ENCODE measurements at places on chromosomes 11 and 22.

GRCh38 chr11:128469220-128469619 is 118.1 kb downstream of the ETS1 start:
- no peak for DNase-seq

GRCh38 chr22:27698813-27699212 is 102.7 kb downstream of the MN1 start:
- no peak for DNase-seq

DNA sequence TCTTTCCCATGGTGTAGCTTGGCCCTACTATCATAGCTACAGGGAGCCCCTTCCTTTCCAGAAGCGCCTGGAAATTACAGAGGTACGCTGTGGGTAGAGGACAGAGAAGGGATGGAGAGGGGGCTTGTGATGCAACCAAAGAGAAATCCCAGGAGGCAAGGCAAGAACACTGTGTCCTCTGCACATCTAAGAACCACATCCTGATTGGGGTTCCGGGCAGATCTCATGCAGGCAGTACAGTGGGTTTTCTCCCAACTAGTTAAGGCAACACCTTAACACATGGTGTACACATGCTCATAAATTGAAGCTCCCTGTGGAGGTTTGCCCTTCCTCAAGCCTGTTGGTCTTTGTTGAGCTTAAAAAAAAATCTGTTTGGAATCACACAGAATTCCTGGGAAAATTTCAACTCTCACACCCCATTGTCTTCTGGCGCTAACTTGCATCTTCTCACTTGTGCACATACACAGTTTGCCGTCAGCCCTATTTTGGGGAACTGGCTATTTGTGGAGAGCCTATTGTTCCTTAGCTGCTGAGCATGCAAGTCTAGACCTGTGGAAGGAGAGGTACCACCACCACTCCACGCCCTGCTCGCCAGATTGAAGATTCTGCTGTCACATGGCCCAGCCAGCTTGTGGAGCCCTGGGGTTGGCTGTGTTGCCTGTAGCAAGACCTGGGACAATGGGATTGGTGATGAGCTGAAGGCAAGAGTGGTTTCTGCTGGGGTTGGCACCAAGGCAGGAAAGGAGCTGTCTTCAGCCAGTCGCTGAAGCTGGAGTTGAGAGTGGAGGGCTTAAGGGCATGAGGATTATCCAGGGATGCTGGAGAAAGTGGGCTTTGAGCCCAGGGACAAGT is 52.4 kb downstream of the ALX4 start:
- no peak for DNase-seq

DNA sequence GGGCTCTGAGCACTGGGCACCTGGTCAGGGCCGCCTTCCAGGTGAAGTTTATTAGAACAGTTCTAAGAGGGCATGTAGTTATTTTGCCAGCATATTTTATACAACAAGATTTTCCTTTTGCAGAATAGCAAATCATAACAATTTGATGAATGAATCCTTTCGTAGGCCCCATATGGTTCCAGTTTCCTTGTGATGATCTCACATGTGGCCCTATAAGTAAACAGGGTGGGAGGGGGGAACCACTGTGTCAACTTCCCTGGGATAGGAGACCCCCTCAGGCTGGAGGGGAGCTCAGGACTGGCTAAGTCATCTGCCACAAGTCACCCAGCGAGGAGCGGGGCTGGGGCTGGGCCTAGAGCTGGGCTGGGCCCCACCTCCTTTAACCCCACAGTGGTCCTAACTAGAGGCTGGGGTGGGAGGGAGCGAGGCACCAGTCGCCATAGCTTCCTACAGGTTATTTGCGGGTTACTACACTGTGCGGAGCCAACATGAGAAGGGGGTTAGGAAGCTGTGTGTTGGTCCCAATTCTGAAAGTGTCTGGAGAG is 4.2 kb downstream of the FBLN1 start:
- no peak for DNase-seq

- DNase-seq, result no peak
Observed at GRCh38 chr11:75101424-75102128, 4.9 kb upstream of the OR2AT4 start.

DNA sequence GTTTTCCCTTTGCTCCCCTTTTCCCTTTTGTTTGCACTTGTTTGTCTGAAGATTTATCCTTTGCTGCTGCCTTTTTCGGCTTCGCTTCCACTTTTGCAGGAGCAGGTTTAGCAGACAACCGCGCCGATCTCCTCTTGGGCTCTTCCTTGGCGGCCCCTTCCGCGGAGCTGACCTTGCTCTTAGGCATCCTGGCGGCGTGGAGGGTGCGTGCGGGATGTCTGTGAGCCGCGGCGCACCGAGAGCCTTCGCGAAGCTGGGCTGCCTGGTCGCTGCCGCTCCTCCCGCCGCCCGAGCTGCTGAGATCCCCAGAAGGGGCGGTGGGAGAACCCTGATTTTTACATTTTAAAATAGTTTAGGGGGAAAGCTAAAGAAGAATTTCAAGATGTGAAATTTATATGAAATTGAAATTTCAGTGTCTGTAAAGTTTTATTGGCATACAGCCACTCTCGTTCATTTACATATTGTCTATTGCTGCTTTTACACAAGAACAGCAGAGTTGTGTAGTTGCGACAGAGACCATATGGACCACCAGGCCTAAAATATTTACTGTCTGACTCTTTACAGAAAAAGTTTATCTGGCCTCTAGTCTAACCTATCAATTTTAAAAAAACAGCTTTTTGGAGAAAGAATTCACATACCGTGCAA is 105.2 kb upstream of the RRM1 start:
- DNase-seq, result no peak

DNA sequence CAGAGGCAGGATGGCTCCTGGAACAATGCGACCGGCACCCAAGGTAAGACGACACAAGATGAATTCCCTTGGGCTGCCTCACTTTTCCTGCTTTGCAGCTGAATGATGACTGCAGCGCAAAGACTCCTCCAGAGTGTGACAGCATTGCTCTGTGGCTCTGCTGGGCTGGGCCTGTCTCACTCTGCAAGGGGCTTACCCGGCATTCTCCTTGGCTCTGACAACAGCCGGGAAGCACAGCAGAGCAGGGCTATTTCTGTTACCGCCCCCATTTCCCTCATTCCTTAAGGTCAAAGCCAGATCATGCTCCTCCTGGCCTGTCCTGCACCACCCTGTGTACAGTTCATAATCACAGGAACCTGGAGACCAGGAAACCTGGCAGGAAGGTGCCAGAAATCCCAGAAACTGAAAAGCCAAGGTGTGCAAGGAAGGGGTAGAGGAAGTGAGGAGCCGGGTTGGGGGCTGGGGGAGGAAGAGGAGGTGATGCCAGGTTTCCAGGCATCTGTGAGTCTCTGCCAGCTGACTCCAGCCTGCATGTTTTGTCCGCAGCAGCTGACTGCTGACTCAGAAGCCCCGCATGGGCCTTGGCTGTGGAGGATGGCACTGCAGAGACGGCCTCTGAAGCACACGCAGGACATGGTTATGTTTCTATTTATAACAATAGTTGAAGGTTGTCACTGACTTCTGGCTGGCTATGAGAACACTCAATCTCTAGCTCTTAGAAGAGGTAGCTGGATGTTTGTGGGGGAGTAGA is 113.6 kb downstream of the MICAL3 start:
- no peak for DNase-seq

DNA sequence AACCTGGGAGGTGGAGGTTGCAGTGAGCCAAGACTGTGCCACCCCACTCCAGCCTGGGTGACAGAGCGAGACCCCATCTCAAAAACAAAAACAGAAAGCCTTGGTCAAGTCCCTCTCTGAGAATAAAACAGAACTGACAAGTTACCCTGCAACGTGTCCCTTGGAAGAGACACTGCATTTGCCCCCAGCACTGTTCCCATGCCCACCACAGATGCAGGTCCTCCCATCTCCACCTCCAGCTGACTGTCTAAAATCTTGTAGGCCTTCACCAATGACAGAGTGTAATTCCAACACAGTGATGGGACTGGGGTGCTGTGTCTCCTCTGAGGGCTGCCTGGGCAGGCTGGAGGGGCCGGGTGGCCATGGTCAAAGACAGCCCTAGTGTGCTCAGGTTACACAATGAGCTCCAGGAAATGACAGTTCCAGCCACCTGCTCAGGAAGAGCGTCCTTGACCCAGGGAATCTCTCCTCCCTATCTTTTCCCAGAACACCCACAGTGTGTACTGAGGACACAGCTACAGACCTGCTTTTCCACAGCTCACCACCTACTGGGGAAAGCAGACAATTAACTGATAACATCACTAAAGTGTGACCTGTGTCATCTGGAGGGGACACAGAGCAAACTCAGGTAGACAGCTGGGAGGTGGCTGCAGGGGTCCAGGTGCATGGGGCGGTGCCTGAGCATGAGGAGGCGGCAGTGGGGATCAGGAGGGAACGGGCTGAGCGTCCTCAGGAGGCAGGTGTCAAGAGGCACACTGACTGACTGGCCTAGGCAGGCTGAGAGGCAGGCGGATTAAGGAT is 56.4 kb downstream of the ARFGAP3 start:
- DNase-seq, result no peak

DNA sequence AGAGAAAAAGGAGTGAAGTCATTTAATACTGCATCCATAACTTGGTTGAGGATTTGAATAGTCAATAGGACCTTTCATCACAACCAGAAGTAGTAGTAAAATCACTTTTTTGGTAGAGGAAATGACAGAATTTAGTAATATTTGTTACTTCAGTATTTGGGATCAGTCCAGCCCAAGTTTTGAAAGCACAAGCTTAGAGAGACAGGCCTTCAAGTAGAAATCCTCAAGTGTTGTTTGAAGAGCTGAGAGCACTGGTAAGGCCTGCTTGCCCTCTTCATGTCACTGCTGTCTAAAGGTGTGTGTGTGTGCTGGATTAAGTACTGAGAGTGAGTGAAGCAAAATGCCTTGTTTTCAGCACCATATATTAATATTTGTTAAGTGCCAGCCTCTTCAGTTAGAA is 137.3 kb downstream of the WNT11 start:
- DNase-seq, result no peak

- no peak for DNase-seq
Observed at GRCh38 chr11:110530900-110531741, 101.4 kb downstream of the FDX1 start.

- DNase-seq, result no peak
Observed at GRCh38 chr11:1863352-1864216, 10.7 kb downstream of the LSP1 start.

DNA sequence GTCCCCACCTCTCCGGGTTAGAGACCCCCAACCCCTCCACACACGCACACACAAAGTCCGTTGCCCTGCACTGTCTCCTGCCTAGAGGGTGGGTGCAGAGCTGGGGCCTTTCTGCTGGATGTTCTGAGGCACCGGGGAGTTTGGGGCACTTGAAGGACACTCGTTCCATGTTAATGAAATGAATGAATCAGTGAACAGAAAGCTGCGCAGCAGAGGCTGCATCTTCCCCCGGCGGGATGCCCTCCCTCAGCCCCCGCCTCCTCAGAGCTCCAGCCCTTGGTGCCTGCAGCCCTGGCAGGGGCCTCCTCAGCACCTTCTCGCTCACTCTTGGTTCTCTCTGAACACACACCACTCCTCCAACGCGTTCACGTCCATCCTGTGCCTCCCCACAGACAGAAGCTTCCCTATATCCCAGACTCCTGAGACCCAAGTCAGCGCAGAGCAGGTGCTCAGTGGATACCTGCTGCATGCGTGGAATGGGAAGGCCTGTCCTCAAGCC is 611.9 kb downstream of the TBC1D22A start:
- no peak for DNase-seq

- DNase-seq, result no peak
Observed at GRCh38 chr11:19368726-19369375, 128.1 kb upstream of the E2F8 start.

DNA sequence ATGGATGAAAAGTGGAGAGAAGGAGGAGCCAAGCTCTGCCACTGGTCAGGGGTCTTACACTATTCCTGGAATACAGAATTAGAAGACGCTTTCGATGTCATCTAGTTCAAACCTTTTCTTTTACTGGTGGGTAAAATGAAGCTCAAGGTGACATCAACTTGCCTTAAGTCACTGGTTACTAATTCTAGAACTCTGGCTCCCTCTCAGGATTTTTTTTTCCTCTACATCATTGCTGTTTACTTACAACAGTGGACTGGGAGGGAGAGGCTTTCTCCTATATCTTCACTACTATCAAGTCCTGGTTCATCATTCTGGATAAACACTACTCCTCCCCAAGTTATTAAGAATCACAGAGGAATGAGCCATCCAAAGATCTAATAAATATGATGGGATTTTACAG is 82.9 kb downstream of the ETS1 start:
- DNase-seq, result no peak

Measured in stimulated activated CD8-positive, alpha-beta memory T cell treated with anti-CD3 and anti-CD28 coated beads, Interleukin-7, amount 100 ng/mL, for 24 hours (primary cell).